ENCODE measurements at places on chromosomes 13 and 19.

- DNase-seq: no peak
Observed at GRCh38 chr19:3423183-3423829, 56.9 kb downstream of the NFIC start.

DNA sequence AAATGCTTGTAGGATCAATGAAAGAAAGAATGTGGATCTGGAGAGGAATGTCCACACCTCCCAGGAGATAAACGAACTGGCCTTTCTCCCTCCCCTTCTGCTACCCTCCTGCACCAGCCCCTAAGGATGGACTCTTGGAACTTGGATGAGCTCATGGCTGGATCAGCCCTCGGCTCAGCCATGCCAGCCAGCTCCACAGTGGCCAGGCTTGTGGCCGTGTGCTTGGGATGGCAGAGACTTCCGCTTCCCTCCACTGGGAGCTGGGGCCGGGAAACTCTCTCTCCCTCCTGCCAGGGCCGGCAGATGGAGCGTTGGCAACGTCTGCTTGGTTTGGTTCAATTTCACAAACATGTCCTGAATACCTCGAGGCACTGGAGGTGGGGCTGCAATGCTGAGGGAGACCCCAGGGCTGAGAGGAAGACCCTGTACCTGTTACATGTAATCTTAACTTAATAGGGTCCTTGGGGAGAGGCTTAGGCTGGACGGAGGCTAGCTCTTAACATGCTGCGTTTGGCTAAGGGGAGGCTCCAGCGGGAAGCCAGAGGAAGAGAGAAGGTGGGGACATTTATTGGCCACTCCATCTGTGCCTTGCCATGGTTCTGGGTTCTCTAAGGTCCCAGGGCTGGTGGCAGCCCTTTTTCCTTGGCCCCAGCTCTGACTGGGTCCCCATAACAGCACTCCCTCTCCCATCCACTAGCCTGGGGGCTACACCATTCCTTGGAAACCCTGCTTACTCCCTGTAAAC lies 152.5 kb downstream of the IER2 start:
- DNase-seq: no peak

GRCh38 chr13:110964229-110965037 lies 49.6 kb upstream of the ANKRD10 start:
- DNase-seq: no peak

GRCh38 chr13:73075954-73076353 lies 17.1 kb downstream of the KLF5 start:
- DNase-seq: no peak

- no peak for DNase-seq
Observed at GRCh38 chr19:4508698-4509097, 9.6 kb downstream of the PLIN4 start.

- DNase-seq: no peak
Observed at GRCh38 chr19:1019980-1020867, 699 bp downstream of the TMEM259 start.

DNA sequence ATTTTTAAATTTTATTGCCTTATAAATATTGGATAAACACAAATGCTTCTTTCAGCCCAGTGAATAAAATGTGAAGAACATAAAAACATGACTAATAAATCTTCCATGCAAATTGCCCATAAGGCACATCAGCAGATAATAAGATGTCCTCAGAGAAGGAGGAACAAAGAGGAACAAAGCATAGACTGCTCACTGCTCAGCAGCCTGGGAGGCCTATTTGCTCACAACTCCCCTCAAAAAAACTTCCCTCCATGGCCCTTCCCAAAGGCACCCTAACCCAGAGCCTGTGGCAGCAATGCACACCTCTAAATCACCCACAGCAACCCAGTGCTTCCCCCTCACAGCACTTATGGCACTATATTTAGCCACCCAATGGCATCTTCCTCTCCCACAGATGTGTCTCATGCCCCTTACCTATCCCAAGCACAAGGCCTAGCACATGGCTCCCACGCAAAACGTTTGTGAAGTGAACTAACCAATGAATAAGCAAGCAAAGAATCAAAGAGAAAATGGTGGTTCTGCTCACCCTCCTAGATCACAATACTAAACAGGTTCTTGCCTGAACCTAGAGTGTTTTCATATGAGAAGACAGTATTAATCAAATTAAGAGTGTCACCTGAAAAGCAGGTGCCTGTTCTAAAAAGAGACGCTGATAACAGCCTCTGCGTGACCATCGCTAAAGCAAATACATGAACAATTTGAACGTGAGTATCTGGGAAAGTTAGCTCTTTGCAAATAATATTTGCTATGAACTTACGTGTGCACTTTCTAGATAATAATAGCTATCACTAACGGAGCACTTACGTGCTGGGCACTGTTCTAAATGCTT lies 96.9 kb downstream of the TBC1D4 start:
- no peak for DNase-seq

DNA sequence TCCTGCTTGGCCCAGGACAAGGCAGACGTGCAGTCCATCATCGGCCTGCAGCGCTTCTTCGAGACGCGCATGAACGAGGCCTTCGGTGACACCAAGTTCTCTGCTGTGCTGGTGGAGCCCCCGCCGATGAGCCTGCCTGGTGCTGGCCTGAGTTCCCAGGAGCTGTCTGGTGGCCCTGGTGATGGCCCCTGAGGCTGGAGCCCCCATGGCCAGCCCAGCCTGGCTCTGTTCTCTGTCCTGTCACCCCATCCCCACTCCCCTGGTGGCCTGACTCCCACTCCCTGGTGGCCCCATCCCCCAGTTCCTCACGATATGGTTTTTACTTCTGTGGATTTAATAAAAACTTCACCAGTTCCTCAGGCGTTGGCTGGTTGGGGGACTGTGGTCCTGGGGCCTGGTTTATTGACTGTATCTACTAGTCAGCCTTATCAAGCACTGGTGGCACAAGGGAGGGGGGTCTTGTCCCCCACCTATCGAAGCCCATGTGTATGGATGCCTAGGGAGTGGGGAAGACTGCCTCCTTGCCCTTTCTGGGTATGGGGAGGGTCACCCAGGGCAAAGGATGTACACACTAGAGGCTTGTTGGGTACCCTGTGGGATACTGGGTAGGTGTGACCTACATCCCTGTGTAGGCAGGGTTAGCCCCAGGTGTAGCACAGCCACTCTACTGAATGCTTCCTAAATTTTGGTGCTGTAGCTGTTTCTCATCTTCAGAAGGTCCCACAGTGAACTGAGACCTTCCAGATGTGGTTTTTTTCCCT lies 4.4 kb downstream of the CHMP2A start:
- no peak for DNase-seq

- no peak for DNase-seq
Observed at GRCh38 chr19:33293255-33294057, 8.9 kb downstream of the CEBPA start.

GRCh38 chr13:42548731-42549551 lies 25.0 kb upstream of the TNFSF11 start:
- no peak for DNase-seq

- DNase-seq: no peak
Observed at GRCh38 chr13:44605275-44605674, 29.1 kb upstream of the TSC22D1 start.

GRCh38 chr19:46803555-46803954 lies 15.2 kb upstream of the SLC1A5 start:
- DNase-seq: no peak

DNA sequence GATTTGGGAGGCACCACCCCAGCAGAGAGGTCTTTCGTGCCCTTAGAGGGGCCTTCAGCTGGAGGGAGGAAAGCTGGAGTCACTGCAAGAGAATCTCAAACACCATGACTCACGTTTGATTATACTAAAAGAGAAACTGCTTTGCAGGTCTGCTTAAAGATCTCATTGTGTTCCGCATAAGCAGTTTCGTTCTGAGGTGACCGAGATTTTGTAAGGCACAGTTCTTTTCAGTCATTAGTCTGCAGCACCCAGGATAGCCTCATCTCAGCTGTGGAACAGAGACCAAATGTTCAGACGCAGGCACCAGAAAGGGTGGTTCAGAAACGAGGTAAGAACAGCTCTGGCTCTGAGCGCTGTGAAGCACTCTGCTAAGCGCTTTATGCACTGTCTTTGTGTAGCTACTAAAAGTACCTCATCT lies 71.2 kb upstream of the GTF3A start:
- DNase-seq: no peak

- DNase-seq: no peak
Observed at GRCh38 chr19:30073152-30074000, 131.3 kb downstream of the URI1 start.

DNA sequence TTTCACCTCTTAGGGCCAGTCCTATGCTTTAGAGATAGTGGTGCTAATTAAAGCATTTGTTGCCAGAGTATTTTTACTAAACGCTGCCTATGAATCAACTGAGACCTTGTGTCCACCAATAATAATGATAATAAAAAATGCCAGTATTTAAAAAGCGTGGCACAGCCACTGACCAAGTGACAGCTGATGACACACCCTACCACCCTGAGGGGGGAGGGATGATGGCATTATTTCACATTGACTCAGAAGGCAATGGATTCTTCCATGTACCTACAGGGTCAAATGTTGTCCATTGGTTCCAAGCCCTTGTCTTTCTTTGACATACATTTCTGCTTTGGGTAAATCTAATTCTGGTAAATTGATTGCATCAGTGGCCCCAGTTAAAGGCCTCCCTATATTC lies 384.4 kb downstream of the DLEU7 start:
- DNase-seq: no peak

GRCh38 chr13:29484796-29485195 lies 110.7 kb downstream of the SLC7A1 start:
- DNase-seq: no peak

GRCh38 chr13:28820099-28821051 lies at the start of gene MTUS2:
MTUS2 (plus strand) TSS chr13:28820339.
- DNase-seq: no peak

DNA sequence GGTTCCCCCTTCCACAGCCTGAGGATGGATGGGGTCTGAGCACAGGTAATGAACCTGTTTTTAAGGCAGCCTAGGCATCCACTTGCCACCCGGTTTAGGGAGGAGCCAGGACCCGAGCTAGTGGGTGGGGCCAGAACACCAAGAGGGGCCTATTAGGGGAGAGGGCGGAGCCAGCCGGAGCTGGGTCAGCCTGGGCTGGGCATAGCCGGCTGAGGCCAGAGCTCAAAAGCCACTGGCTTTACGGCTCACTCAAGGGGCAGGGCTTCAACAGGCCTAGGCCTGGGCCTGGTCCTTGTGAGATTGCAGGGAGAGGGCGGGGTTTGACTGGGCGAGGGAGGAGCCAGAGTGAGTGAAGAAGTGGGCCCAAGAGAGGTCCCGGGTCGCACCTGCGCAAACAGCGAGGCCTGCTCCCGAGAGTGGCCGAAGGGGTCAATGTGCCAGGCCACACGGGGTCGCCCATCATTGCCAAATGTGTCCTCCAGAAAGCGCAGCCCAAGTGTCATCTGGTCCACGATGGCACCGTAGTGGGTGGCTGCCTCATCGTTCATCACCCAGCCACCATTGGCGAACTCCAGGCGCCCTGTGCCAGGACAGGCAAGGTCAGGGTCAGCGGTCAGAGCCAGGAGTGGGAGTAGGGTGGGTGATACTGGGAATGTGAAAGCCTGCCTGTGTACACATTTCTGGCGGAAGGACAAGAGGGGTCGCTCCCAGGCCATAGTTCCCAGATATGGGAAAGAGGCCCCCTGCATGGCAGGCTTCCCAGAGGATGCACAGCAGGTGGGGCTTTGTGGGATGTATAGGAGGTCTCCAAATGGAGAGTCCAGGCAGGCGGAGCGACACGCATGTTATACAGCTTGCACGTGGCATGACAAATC lies 1.9 kb downstream of the MAN2B1 start:
- DNase-seq: no peak

Measured in stimulated activated CD8-positive, alpha-beta memory T cell treated with anti-CD3 and anti-CD28 coated beads, Interleukin-7, amount 100 ng/mL, for 1 hour (primary cell).